IMR-90 (cell line): ENCODE measurements at places on chromosomes 2 and 18. TPM values are rescaled to one million over a fixed set of nuclear protein-coding genes. Genes with fewer than 3 reads are reported as not detected.

Gene CD8A
- not detected in 2 replicates for total RNA-seq

DNA sequence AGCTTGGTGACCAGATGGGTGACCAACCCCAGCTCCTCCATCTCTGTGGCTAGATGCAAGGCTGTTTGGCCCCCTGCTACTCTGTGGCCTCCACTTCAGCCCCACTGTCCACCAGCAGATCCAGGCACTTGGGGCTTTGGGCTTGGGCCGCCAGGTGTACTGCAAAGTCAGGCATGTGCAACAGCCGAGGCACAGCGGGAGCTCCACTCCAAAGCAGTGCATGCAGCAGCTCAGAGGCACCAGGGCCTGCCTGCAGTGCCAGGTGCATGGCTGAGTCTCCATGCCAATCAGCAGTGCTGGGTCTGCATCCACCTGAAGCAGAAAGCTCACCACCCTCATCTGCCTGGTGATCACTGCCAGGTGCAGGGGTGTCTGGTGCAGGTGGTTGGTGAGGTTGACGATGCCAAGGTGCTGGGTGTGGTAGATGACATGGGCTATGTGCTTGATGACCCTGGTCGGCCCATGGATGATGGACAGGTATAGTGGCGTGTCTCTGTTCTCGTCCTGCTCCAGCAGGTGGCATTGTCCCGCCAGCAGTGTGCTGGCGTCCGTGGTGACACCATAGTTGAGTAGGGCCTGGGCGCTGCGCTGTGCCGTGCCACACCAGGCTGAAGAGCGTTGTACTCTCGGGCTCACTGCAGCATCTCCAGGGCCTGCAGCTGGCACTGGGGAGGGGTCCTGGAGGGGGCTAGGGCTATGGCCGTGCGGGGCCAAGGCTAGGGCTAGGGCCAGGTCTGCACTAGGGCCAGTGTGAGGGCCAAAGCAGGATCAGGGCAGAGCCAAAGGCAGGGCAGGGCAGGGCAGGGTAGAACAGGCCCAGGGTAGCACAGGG lies 1.0 kb upstream of the ANKRD62 start:
- no peak for DNase-seq

DNA sequence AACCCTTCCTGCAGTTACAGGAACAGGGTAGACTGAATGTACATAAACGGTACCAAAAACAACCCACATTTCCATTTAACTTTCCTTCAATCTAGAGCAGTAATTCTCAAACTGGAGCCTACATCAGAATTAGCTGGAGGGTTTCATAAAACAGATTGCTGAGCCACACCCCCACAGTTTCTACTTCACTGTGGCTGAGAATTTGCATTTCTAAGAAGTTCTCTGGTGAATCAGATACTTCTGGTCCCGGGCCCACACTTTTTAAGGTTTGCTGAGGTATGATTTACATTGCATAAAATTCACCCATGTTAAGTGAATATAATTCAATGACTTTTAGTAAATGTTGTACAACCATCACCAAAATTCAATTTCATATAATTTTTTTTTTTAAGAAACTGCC lies 113.7 kb downstream of the SRBD1 start:
- DNase-seq = peak; percentile 43

Gene PSTPIP2
- 10.4 and 14.4 TPM in 2 replicates for total RNA-seq

- DNase-seq = no peak
Measured at GRCh38 chr18:59200787-59201186, 19.2 kb upstream of the GRP start.

GRCh38 chr2:185316383-185316782 lies 422.2 kb upstream of the FSIP2 start:
- no peak for DNase-seq

DNA sequence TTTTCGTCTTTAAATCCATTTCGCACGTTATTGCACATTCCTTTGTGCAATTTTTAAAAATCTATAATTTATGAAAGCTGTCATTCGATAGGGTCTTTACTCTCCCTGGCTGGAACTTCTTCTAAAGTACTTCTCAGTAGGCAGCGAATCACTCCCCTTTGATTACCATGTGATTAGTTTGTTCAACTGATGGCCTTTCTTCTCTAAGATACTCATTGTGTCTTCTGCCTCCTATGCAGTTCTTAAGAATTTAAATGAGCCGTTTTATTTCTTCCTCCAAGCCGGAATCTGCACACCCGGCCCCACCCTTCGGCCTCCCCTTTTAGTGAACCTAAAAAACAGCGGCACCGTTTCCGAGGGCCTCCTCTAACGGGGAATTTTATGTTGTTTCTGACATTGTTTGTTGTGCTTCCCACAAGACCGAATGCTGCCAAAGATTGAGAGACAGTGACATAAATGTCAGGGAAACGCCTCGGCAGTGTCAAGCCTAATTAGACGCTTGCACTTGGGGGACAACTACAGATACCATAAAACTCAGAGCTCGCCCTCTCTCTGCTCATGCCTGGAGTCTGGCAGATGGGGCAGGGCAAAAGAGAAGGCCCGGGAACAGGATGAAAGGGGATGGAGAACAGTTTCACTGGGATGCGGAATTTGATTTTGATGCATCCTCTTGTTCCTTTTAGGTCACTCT lies 255.3 kb downstream of the BCL11A start:
- DNase-seq = no peak

Gene CD8B
- not detected in 2 replicates for total RNA-seq

DNA sequence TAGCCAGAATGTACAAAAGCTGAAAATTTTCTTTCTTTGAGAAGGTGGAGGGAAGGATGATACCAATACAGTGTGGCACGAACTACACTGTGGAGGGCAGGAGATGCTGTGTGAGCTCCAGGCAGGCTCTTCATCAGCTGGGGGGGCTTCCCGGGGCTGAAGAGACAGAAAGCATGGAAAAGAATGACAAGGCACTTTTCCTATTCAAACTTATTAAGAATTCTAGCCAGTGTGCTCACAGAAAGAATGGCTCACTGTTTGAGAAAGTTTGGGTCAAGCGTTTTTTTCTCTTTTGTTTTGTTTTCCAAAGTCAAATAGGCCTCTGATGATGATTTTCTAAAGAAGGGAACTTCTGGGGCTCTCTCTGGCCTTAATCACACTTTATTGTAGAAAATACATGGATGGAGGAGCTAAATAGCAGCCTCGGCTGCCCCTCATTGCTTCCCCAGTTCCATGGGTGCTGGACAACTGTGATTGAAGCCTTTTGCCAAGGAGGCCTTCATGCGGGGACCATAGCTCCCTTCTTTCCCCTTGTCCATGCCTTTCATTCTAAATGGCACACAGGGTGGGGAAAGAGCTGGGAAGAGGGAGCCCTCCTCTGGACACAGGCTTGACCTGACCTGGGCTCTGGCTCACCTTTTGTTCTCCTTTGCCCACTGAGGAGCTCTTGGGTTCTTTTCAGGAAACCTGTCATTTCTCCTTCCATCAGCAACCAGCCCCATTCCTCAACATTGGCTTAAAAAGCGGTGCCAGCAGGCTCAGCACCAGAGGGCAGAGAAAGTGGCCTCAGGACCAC lies 130.6 kb downstream of the TDRD15 start:
- DNase-seq = no peak

Gene TGFA
- total RNA-seq = not detected in 2 replicates

Gene APLF
- total RNA-seq = 2.3 and 3.3 TPM in 2 replicates

DNA sequence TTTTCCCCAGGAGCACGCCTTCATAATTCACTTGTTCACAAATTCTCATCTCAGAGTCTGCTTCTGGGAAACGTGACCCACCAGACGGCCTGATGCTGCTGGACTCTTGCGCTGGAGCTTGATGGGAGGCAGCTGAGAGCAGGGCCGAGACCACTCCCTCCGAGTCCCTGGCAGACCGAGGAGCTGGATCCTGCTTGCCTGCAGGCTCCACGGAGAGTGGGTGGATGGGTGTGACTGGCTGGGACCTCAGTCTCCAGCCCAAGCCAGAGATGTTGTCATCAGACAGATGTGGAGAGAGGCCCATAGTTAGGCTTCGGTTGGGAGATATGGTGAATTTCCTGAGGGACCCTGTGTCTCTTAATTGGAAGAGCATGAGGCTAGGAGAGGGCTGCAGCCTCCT lies 76.4 kb downstream of the TSN start:
- DNase-seq = no peak

- no peak for DNase-seq
Measured at GRCh38 chr2:171174075-171174474, 13.4 kb upstream of the TLK1 start.

GRCh38 chr2:44197816-44198215 lies 29.1 kb downstream of the PPM1B start:
- DNase-seq = no peak

GRCh38 chr2:191974676-191975075 lies 127.8 kb upstream of the CAVIN2 start:
- DNase-seq = no peak

Gene STARD7
- 138 and 189 TPM in 2 replicates for total RNA-seq

Gene SAG
- not detected in 2 replicates for total RNA-seq

Gene LINC00305
- not detected in 2 replicates for total RNA-seq

GRCh38 chr2:127605691-127606263 lies 40.2 kb upstream of the GPR17 start:
- no peak for DNase-seq

Gene LRP1B
- under 0.01 TPM in 2 replicates for total RNA-seq

DNA sequence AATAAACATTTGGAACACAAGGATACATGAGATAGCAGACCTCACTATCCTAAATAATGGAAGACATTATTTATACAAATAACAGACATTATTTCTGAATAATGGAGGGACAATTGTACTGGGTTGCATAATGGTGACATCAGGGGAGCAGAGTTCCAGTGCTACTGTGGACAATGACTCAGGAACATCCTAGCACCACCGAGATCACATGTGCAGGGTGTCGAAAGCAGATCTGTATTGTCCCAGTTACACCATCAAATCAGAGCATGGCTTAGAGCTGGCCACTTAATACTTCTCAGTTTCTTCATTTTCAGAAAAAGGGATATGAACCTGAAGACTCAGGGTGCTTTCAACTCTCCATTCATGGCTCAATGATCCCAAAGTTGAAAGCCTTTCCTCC lies 249.1 kb upstream of the RBMS1 start:
- no peak for DNase-seq

- peak; percentile 98 for DNase-seq
Measured at GRCh38 chr2:134118279-134119116, 135.4 kb upstream of the MGAT5 start.

Gene TANC1
- total RNA-seq = 12.8 and 12.9 TPM in 2 replicates

GRCh38 chr18:76499637-76500340 lies 4.7 kb upstream of the ZNF516 start:
- no peak for DNase-seq

GRCh38 chr2:123659120-123659519 lies 366.0 kb upstream of the CNTNAP5 start:
- no peak for DNase-seq

Gene FAM136A
- 19.9 and 35.0 TPM in 2 replicates for total RNA-seq

DNA sequence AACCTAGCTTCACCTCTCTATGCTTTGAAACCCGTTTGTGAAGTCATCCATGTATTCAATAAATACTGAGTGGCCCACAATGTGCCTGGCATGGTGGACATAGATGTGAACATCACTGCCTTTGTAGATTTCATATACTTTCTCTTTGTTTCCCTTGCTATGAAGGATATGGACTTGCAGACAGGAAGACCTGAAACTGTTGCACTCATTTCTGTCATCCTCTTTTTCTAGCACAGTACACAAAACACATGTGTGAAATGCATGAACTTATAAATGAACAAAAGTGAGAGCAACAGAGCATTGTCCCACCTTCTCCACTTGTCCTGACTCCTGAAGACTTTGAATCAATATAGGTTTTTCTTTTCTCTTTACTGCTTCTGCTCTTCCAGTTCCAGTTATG lies 249.4 kb upstream of the LINC00305 start:
- DNase-seq = no peak

Gene ACVR1C
- total RNA-seq = 0.18 and 0.28 TPM in 2 replicates

DNA sequence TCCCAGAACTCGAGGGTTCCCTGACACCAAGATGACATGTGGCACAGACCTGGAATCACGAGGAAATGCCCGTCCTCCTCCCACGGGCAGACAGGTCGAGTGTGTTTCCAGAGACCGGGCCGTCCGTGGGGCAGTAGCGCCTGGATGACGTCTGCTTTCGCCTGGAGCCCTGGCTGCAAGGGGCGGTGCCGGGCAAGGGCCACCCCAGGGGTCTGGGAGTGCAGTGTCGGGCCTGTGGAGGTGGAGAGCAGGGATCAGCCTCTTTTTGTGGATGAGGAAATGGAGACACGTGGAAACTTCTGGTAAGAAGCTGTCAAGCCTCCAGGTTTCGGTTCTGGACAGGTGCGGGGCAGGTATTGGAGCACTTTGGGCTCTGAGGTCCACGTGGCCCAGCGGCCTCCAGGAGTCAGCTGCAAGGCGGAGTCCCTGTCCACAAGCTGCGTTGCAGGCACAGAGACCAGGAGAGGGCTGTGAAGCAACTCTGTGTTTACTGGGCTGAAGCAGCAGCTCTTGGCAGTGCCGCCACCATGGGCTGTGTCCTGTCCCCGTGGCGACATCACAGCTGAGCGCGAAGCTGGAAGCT lies 25.6 kb downstream of the NFATC1 start:
- DNase-seq = no peak

DNA sequence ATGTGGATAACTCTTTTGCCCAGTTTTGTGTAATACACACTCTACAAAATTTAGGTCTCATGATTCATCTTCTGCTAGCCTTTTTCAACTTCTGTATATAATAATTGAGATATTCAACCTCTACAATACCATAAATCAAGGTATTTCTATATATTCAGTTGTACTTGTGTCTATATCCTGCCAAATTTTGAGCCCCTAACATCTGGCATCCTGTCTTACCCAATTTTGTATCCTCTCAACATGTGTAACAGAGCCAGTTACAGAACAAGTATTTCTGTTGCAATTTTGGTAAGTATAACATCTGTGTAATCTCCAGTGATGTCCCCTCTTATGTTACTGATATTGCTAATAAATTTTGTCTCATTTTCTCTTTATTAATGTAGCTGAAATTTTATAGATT lies 145.8 kb downstream of the TRIB2 start:
- no peak for DNase-seq

DNA sequence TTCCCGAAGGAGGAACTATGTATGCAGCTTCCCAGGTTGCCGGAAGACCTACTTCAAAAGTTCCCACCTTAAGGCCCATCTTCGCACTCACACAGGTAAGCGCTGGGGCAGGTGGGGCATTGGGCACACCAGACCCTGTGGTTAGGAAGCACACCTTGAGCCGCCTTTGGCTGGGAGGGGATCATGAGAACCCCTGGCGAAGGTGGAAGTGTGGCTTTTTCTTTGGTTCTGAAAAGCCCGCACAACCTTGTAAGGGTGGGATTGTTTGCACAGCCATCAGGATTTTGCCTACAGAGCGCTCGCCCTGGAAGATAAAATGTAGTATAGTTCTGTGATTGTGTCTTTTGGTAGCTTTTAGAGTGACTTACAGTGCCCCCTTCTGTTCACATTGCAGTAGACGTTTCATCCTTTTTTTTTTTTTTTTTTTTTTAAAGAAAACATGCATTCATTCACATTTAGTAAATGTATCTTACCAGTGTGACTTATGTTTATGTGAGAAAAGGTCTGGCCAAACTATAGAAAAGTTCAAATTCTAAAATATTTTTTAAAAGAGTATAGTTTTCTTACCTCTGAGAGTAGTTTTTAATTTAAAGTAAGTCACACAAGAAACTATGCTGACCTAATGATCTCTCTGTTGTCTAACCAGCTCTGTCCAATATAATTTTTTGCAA lies 5.3 kb downstream of the KLF11 start:
- peak; percentile 62 for DNase-seq

GRCh38 chr2:486371-486770 lies 190.8 kb downstream of the TMEM18 start:
- no peak for DNase-seq

Gene HOXD9
- total RNA-seq = not detected in 2 replicates
